ENCODE measurements at places on chromosomes 7 and 10.

DNA sequence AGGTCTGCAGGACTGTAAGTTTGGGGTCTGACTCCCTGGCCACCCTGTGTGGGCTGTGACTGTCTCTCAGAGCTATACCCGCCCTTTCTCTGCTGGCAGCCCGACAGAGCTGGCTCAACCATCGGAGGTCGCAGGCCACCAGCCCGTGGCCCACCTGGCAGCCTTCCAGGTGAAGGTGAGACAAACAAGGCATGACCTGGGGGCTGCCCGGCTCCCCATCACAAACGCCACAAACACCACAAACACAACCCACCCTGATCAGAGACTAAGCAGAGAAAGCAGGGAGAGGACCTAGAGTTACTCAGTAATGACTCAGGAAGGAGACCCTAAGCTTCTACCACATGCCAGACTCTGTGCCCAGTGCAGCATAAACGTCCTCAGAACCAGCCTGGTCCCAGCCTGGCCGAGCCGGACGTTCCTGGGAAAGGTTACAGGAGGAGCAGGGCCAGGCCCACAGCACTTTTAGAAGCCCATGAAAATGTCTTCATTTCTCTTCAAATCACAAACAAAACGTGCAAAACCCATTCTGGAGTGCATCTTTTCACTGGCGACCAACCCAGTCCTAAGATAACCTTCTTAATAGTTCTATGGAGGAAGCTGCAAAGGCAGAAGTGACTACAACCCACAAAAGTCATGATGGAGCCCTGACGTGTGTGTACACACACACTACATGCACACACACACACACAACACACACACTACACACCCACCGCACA, 66.8 kb downstream of the MKI67 start:
- DNase-seq: no peak

GRCh38 chr10:6979371-6979770, 399.3 kb upstream of the PRKCQ start:
- no peak for DNase-seq

GRCh38 chr7:80960244-80960795, 41.5 kb upstream of the SEMA3C start:
- no peak for DNase-seq

DNA sequence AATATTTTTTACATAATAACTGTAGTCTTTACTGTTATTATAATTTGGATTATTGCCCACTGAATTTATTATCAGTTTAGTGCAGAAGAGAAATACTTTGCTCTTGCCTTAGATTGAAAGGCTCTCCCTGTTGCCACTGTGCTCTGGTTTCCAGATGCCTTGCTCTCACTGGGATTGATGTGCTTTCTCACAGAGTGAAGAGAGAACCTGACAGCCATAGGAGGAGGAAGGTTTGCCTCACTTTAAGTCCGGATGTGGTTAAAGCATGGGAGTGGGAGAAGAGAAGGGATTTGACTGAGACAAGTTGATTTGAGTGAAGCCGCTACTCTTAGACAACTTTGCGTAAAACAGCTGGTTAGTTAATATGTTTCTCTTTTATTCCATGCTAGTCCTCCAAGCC, 68.2 kb upstream of the RPA3 start:
- peak; percentile 18 for DNase-seq

GRCh38 chr7:38413784-38414183, 140.3 kb upstream of the TARP start:
- DNase-seq: no peak

- no peak for DNase-seq
Observed at GRCh38 chr7:8592167-8592566, 158.8 kb downstream of the NXPH1 start.

DNA sequence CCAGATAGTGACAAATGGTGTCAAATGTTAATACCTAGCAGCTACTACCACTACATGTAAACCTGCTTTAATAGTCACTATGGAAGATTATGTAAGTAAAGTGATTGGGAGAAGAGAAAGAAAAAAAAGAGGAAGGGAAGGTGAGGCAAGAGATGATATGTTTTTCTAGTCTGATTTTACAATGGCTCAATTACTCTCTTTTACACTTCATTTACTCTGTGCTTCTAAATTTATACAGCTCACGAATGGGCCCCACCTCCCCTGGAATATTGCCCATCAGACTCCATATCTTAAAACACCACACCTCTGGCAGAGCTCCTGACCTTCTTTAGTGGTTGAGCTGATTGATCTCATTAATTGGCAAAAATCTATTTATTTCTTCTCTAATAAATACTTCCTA, 28.0 kb upstream of the IKZF1 start:
- no peak for DNase-seq

GRCh38 chr7:75789361-75789924, 17.4 kb upstream of the CCL26 start:
- DNase-seq: no peak

DNA sequence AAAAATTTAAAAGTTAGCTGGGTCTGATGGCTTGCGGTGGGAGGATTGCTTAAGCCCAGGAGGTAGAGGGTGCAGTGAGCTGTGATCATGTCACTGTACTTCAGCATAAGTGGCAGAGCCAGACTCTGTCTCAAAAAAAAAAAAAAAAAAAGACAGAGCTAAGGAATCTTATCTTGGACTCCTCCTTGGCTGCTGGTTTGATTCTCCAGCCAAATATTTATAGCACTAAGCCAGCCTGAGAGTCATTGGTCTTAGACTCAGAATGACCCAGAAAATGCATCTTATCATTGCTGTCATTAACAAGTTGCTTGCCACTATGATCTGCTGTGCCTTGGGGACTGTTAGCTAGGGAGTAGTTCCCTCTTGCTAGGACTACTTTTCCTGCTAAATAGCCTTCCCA, 164.7 kb downstream of the GNAT3 start:
- no peak for DNase-seq

GRCh38 chr7:100676501-100677306, 3.2 kb downstream of the GNB2 start:
- no peak for DNase-seq

GRCh38 chr10:22305721-22306120, 10.5 kb upstream of the COMMD3 start:
- DNase-seq: no peak
